ENCODE measurements at places on chromosomes 5 and 9.
A peak's percentile ranks its signal among the peaks of the same experiment; 100 is the strongest.

DNA sequence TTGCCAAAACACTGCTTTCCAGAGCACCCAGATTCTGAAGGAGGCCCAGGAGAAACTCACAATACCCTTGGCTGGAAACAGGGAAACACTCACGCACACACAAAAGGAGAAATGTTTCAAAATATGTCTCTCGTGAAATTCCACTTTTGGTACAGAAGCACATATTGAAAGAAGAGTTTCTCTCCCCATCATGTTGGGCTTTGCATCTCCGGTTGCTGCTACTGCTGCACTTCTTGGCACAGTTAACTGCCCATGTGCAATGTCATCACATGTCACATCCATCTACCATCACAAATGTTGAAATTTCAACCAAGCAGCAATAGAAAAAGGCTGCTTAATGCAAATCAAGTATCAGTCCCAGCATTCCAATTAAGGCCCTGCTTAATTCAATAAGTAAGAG lies 72.1 kb downstream of the ABCA1 start:
- DNase-seq = no peak
- no peak overlapping the region for H3K4me3 ChIP-seq

- H3K4me1 ChIP-seq = no peaks in the 10 kb centered on the region
- no peak for DNase-seq
- H3K4me3 ChIP-seq = no peak overlapping the region
These were observed 174.5 kb upstream of the MAP3K1 start for GRCh38 chr5:56640763-56641406.

DNA sequence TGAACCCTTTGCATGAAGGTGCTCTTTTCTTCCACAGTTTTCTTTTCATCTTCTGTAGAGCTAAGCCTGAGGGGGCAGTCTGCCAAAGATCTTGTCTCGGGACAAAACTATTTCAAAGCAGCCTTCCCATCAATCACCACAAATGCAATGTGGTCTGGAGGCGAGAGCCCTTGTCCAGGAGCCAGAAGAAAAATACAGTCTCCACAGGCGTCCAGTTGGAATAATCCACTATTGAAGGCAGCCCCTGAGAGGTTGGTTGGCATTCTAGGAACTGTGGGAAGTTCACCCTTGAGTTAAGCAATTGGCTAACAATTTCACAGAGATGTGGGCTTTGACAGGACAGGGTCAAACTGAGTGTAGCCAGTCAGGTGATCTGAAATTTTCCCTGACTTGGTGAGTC lies 72.0 kb downstream of the SEMA6A start:
- no peaks in the 10 kb centered on the region for H3K27me3 ChIP-seq
- DNase-seq = peak; percentile 8
- H3K36me3 ChIP-seq = no peaks in the 10 kb centered on the region
- peaks cover 32% of the 10 kb centered on the region for H3K4me1 ChIP-seq
- no peak overlapping the region for H3K4me3 ChIP-seq

- no peak overlapping the region for H3K4me3 ChIP-seq
- H3K36me3 ChIP-seq = no peaks in the 10 kb centered on the region
- H3K27me3 ChIP-seq = no peaks in the 10 kb centered on the region
- H3K27ac ChIP-seq = no peak overlapping the region
- no peak for DNase-seq
These were observed 45.1 kb upstream of the UGCG start for GRCh38 chr9:111851553-111851952.

GRCh38 chr9:100489836-100490235 lies 16.9 kb downstream of the TMEFF1 start:
- no peak overlapping the region for H3K27ac ChIP-seq
- H3K36me3 ChIP-seq = no peaks in the 10 kb centered on the region
- no peaks in the 10 kb centered on the region for H3K27me3 ChIP-seq
- DNase-seq = no peak
- H3K4me1 ChIP-seq = no peaks in the 10 kb centered on the region

DNA sequence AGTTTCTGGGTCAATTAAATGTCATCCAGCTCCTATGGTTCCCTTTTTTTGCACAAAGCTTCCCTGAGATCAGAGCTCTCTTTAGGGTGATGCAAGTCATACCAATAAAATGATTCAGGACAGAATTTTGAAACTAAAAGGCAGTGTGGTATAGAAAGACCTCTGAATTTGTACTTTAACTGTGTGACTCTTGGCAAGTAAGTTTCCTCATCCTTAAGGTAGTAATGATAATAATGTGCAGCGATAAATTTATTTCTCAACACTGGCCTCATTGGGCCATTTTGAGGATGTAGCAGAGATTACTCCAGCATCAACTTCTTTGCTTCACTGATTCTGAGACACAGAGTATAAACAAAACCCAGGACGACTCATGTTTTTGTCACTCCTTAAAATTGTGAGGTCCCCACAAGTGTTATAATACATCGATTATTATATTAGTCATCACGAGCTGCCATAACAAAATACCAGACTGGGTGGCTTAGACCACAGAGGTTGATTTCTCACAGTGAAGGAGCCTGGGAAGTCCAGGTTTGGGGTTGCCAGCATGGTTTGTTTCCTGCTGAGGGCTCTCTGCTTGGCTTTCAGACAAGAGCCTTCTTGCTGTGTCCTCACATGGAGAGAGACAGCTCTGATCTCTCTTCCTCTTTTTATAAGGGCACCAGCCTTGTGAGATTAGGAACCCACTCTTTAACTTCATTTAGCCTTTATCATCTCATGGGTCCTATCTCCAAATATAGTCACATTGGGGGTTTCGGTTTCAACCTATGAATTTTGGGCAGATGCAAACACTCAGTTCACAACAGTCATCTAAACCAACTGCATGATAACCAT lies 293.0 kb downstream of the ZNF608 start:
- DNase-seq = no peak
- no peaks in the 10 kb centered on the region for H3K36me3 ChIP-seq
- no peak overlapping the region for H3K27ac ChIP-seq
- no peaks in the 10 kb centered on the region for H3K27me3 ChIP-seq

DNA sequence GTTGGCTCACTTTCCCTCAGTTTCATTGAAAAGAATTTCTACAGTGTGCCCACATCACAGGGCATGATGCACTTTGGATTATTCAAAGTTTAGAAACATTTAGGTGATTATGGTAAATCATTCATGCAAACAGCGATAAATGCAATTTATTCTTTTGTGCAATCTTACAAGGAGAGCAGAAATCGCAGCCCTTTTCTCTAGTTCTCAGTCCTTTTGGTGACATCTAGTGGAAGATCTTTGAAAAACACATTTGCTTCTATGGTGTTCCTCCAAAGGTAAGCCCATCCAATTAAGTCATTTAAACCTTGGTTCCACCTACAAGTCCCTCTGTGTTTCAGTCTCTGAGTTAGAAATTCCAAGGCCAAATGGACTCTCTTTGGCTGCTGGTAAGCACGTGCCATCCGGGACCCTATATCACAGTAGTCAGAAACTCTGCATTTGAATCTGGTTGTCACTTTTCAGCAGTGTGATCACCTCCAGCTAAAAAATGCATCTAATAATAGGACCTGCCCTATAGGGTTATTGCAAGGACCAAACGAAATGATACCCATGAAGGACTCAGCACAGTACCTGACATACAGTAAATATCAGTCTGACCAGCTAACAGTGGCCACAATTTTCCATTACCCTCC lies 66.4 kb downstream of the MACROH2A1 start:
- no peak for DNase-seq
- no peaks in the 10 kb centered on the region for H3K27me3 ChIP-seq
- no peaks in the 10 kb centered on the region for H3K4me1 ChIP-seq
- H3K36me3 ChIP-seq = no peaks in the 10 kb centered on the region
- no peak overlapping the region for H3K4me3 ChIP-seq

GRCh38 chr9:31597977-31598376 lies 786.5 kb upstream of the ACO1 start:
- no peak for DNase-seq
- H3K27ac ChIP-seq = no peak overlapping the region
- H3K27me3 ChIP-seq = no peaks in the 10 kb centered on the region
- H3K4me1 ChIP-seq = no peaks in the 10 kb centered on the region
- no peaks in the 10 kb centered on the region for H3K36me3 ChIP-seq

DNA sequence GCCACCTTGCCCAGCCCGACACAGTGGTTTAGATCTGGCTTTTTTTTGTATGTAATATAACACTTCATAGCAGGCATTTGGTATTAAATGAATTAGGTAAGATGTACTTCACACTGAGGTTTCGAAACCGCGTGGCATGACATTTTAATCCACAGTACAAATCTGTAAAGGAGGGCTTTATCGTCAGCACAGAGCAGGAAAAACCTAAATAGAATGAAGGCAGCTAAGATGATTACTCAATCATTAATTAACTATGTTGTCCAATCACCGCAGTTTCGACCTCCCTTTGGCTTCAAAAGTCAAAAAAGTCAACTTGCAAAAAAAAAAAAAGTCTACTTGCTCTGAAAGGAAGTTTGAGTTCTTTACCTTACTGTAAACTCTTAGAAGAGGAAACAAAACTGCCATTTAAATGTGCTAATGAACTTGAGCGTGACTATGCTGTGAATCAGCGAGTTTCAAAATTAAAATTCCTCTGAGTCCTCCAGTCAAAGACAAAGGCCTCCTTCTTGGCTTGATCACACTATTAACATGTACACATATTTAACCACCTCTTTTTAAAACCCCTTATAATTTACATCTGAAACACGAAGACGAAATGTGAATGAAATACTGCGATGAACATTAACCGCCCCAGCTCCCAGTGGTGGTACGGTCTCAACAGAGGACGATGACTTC lies 698 bp upstream of the SEC24A start:
- no peak for DNase-seq
- no peaks in the 10 kb centered on the region for H3K27me3 ChIP-seq
- peak overlapping the region; percentile 89 for H3K27ac ChIP-seq
- H3K36me3 ChIP-seq = no peaks in the 10 kb centered on the region
- H3K4me1 ChIP-seq = no peaks in the 10 kb centered on the region
- H3K4me3 ChIP-seq = peak overlapping the region; percentile 80

DNA sequence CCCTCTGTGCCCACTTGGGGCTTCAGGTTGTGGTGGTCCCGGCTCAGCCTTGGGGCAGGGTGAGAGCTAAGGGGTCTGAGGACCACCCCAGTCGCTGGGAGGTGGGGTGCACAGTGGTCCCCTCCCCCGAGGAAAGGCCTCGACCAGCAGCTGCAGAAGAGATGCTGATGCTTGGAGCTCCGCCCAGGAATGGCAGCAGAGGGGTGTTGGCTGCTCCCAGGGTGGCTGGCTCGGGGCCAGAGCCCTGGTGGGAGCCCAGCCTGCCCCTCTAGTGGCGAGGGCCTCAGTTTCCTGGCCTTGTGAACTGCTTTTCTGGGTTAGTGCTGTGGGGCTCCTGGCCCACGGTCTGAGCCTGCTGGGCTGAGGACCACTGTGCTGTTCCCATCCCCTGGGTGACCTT lies 1.2 kb downstream of the DIPK1B start:
- H3K4me3 ChIP-seq = peak overlapping the region; percentile 59
- no peaks in the 10 kb centered on the region for H3K27me3 ChIP-seq
- H3K27ac ChIP-seq = no peak overlapping the region

DNA sequence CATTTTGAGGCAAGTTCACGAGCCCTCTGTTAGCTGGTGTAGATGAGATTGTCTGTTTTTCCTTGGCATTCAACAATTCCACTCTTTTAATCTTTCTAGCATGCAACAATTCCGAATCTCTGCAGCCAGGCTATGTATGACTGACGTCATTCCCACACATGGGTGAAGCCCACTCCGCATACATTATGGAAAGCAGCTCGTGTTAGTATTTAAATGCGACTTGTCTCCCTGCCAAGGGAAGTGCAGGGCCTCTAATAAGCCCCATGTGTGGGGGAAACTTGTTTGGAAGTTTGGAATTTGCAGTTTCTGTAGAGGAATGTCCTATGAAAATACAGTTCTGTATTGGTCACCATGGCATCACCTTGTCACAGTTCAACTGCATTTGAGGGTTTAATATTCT lies 146.0 kb upstream of the FBXL7 start:
- no peaks in the 10 kb centered on the region for H3K4me1 ChIP-seq
- H3K36me3 ChIP-seq = no peaks in the 10 kb centered on the region
- no peak overlapping the region for H3K27ac ChIP-seq
- no peak overlapping the region for H3K4me3 ChIP-seq
- H3K27me3 ChIP-seq = no peaks in the 10 kb centered on the region
- no peak for DNase-seq

DNA sequence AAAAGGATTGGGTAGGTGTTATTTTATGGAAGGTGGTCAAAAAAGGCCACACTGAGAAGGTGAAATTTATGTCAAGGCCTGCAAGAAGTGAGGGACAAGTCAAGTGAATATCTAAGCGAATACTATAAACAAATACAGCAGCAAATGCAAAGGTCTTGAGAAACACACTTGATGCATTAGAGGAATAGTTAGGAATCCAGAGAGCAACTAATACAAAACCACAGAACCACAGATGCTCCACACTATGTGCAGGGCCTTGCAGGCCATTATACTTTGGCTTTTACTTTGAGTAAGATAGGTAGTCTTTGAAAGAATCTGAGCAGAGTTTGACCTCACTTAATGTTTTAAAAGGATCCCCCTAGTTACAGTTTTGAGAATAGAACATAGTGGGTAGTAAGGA lies 4.6 kb downstream of the ZNF622 start:
- peaks cover 8% of the 10 kb centered on the region for H3K36me3 ChIP-seq
- H3K27me3 ChIP-seq = no peaks in the 10 kb centered on the region
- no peak for DNase-seq
- H3K4me1 ChIP-seq = no peaks in the 10 kb centered on the region

DNA sequence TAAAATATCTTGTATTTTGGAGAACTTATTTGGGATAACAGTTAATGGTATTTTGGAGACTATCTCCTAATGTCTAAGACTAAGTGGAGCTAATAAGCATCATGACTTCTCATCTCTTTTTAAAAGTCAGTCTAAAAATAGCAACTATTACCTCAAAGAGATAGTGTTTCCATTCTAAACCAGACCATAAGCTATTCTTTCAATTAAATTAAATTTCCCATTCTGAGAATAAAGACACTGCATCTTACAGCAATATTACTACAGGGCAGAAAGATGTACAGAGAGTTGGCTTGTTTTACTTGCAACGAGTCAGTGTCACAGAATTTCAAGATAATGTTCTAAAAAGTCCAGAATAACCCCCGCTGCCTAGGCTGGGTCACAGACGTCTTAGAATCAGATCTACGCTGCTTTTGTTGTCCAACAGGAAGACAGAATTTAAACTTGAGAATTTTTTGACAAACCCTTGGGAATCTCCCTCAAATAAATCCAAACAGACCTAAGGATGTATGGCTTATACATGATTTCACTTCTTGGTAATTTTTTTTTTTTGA lies 98.9 kb downstream of the USP20 start:
- no peak overlapping the region for H3K4me3 ChIP-seq
- no peaks in the 10 kb centered on the region for H3K36me3 ChIP-seq
- no peak for DNase-seq

DNA sequence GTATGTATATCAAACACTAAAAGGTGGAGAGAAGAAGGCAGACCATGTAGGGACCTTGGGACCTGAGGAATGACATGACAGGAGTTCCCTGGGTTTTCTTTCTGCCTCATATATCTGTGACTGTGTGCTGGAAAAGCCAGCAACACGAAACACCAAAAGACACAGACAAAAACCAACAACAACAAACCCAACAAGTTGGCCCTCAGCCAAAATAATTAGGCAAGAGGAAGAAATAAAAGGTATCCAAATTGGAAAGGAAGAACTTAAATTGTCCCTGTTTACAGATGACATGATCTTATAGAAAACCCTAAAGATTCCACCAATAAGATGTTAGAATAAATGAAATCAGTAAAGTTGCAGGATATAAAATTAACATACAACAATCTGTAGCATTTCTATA lies 21.7 kb downstream of the ABO start:
- H3K4me1 ChIP-seq = no peaks in the 10 kb centered on the region
- H3K36me3 ChIP-seq = no peaks in the 10 kb centered on the region
- H3K4me3 ChIP-seq = no peak overlapping the region
- DNase-seq = no peak
- peak overlapping the region; percentile 72 for H3K27ac ChIP-seq

GRCh38 chr5:179887095-179887494 lies 20.6 kb downstream of the TBC1D9B start:
- peaks cover 22% of the 10 kb centered on the region for H3K36me3 ChIP-seq
- no peak for DNase-seq
- no peaks in the 10 kb centered on the region for H3K4me1 ChIP-seq
- no peaks in the 10 kb centered on the region for H3K27me3 ChIP-seq
- H3K4me3 ChIP-seq = no peak overlapping the region
- no peak overlapping the region for H3K27ac ChIP-seq

All from tibial nerve (tissue), 4 donors.